ENCODE measurements at places on chromosomes 2 and 18. TPM values are rescaled to one million over a fixed set of nuclear protein-coding genes. Genes with fewer than 3 reads are reported as not detected.
A peak's percentile ranks its signal among the peaks of the same experiment; 100 is the strongest.

DNA sequence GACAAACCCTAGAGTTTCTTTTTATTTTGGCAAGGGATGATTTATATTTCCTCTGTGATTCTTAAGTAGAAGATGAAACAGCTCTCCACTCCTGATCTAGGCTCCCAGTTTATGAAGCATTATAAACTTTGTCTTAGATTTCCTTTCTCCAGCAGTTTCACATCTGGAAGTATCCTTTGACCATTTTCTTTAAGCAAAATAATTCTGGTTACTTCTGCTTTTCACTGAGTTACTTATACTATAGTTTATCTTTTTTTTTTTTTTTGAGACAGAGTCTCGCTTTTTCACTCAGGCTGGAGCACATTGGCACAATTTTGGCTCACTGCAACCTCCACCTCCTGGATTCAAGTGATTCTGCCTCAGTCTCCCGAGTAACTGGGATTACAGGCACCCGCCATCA lies 45.5 kb downstream of the KCMF1 start:
- peak; percentile 21 for DNase-seq

- no peak for DNase-seq
Observed at GRCh38 chr18:56812674-56813073, 161.5 kb downstream of the WDR7 start.

- no peak for DNase-seq
Observed at GRCh38 chr2:114684403-114684802, 242.0 kb downstream of the DPP10 start.

DNA sequence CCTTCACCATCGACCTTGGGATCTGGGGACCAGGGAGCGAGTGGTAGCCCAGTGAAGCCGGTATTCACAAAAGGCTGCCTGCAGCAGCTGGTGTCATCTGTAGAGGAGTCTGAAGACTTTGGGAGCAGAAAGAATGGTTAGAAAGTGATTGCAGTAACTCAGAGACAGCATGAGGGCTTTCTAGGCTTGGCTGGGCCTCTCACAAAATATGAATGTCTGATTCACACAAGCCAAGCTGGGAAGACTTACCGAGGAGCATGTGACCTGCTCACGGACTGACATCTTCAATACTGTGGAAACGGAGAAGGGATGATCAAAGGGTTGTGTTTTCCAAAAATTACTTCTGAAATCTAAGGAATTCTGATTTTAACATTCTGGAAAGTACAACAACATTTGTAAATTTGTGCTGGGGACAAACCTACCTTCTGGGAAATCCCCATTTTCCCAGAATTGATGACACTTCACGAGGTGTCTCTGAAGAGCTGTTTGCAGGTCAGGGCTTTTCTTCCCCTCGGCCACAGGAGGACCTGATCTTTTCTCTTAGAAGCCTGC lies 111.7 kb downstream of the ACOXL start:
- DNase-seq = no peak

DNA sequence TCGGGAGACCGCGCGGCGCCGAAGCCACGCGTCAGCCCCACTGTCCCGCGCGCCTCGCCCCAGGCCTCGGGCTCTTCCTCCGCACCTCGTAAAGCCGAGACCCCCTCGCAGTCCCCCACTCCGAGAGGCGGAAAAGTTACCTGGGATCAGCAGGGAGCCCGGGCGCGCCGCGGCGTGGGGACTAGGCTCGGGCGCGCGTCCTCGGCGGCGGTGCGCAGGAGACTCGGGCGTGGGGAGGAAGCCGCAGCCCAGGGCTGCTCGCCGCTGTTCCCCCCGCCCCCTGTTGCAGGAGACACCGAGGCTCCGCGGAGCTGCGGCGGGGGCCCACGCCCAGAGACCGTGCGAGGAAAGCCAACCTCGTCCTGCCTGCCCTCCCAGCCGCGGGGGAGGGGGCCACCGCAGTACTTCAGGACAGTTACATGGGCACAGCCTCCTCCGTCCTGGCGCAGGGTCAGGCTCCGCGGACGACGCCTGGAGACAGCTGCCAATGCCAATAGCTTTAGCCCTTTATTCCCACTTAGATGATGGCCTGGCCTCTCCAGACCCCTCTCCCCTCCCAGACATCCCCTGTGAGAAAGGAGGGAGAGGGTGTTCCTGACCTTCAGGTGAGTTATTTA lies at the start of gene EPB41L3:
Gene EPB41L3, minus strand, starts transcription at position 225 of the 617 bp plus-strand sequence. CDS start 54,814 bp downstream, outside the sequence.
- peak; percentile 69 for DNase-seq

DNA sequence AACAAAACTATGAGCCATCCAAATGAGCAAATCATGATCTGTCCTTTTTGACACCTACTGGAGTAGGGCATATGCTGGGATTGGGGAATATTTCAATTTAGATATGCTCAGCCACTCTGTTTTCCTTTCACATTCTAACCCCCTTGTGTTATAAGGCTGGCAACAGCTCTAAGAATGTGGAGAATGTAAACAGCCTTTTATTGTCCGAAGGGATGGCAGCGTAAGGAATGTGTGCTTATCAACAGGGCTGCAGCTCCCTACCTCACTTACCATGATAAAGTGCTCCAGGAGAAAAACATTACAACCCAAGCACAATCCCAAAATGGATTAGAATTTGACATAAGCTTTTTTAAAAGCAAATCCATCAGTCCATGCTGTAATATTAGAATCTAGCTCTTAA lies 2.2 kb downstream of the NXPH2 start:
- DNase-seq = no peak

- DNase-seq = no peak
Observed at GRCh38 chr2:29509397-29509796, 394.2 kb downstream of the CLIP4 start.

GRCh38 chr2:219551441-219552381 lies 7.9 kb downstream of the TMEM198 start:
- DNase-seq = no peak

- no peak for DNase-seq
Observed at GRCh38 chr18:35697869-35698268, 116.3 kb downstream of the GALNT1 start.

- DNase-seq = no peak
Observed at GRCh38 chr18:54939361-54939917, 19.8 kb downstream of the CCDC68 start.

DNA sequence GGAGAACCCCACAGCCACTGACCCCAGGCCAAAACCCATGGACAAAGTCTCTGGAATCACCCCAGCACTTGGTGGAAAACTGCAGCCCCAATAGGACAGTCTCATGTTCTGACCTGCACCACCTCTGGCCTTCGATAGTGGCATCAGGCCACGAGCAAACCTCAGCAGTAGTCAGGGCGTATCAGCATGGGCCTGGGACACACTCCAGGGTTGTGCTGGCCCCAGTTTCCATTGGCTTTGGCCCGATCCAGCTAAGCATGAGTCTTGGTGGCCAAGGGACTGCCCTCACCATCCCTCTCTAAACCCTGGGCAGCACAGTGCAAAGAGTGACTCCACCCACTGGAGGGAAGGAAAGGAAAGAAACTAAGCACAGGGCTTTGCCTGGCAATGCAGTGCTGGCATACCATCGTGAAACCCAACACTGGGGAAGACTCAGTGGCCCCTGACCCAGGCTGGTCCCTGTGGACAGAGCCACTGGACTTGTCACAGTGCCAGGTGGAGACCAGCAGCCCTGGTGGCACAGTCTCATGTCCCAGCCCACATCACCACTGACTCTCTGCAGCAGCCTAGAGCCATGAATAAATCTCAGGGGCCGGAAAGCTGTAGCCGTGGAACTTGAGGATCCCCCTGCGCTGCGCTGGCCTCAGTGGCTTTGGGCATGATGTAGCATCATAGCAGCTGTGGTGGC lies 46.3 kb downstream of the ZNF519 start:
- DNase-seq = no peak

- DNase-seq = no peak
Observed at GRCh38 chr18:28408528-28408927, 231.6 kb upstream of the CDH2 start.

GRCh38 chr2:60140185-60140584 lies 413.3 kb downstream of the BCL11A start:
- no peak for DNase-seq

GRCh38 chr2:119431155-119431975 lies at the start of gene TMEM37:
TSS of gene TMEM37 (plus strand) at chr2:119431854. CDS start at chr2:119431904, 50 bp downstream.
- no peak for DNase-seq

DNA sequence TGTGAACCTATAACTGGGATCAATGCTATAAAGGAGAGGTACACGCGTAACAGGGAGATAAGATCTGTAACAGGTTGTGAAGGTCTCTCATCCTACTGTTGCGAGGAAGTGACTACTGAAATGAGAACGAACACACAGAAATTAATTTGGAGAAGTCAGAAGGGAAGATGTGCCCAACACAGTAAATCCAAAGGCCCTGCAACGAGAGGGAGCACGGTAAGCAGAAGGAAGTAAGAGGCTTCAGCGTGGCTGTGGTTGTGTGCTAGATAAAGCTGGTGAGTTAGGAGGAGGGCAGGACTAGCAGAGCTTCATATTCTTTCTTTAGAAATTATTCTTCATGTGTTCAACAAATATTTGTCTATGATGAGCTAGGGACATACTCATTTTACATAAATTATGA lies 2.5 kb upstream of the ATG16L1 start:
- DNase-seq = peak; percentile 68

GRCh38 chr18:27824275-27824674 lies 352.7 kb downstream of the CDH2 start:
- DNase-seq = no peak

DNA sequence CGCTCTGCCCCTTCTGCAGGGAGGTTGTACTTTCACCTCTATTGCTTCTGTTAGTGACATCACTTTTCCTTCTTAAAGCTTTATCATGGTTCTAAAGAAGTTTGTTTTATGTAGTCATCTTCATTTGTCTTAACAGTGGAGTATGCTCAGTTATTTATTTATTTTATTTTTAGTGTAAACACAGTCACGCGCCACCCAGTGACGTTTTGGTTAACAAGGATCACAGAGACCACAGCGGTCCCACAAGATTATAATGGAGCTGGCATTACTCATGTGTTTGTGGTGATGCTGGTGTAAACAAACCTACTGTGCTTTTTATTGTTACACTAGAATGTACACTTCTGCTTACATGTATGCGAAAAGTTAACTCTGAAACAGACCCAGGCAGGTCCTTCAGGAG lies 89.9 kb downstream of the SOX11 start:
- DNase-seq = no peak

- peak; percentile 5 for DNase-seq
Observed at GRCh38 chr2:174281736-174282135, 33.4 kb upstream of the OLA1 start.

DNA sequence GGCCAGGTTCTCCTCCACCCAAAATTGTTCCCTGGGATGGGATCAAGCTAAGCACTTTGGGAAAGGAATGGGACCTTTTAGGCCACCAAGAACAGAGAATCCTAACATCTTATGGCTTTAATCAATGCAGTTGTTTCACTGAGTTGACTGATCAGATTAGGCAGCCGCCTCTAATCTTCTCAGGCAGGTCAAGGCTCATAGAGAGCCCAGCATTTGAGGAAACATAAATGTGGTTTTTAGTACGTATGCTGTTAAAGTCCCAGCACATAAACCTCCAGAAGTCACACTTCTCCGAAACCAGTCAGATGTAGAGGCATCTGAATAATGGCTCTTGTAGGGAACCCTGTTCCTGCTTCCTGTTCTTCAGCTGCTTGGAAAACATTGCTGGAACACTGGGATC lies 99.5 kb upstream of the RMDN2 start:
- DNase-seq = no peak

The MAT2A gene
- 117 TPM for polyA plus RNA-seq

The MC2R gene
- not detected for polyA plus RNA-seq

The UGT1A4 gene
- polyA plus RNA-seq = not detected

The SCYGR1 gene
- polyA plus RNA-seq = not detected

The C18orf32 gene
- 27.5 TPM for polyA plus RNA-seq

The SCN2A gene
- polyA plus RNA-seq = not detected

The SIX3 gene
- not detected for polyA plus RNA-seq
